ENCODE measurements at places on chromosomes 12 and 14.

GRCh38 chr14:36555998-36556743 lies 26.2 kb downstream of the NKX2-8 start:
- H3K36me3 ChIP-seq = no peaks in the 10 kb centered on the region
- peaks cover 17% of the 10 kb centered on the region for H3K27me3 ChIP-seq

GRCh38 chr12:102009796-102010195 lies 52.0 kb downstream of the WASHC3 start:
- H3K4me1 ChIP-seq = peaks cover 1% of the 10 kb centered on the region
- no peak overlapping the region for H3K27ac ChIP-seq
- no peak overlapping the region for H3K4me3 ChIP-seq
- no peaks in the 10 kb centered on the region for H3K27me3 ChIP-seq

DNA sequence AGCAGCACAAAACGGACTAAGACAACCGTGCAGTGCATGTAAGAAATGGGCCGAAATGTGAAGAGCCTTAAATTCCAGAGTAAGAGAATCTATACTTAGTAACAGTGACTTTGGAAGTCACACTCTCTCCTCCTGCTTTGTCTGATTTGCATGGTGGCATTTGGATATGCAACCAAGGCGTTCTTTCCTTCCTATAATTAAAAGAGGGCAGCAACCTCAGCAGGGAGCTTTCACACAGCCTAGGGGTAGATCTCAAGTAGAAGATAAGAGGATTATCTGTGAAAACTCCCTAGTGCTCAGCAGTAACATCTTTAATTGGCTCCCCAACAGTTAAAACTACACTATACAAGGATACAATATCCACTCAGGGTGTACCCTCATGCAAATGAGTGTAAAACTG lies 16.5 kb downstream of the GMFB start:
- H3K4me3 ChIP-seq = no peak overlapping the region
- DNase-seq = no peak
- H3K27me3 ChIP-seq = no peaks in the 10 kb centered on the region
- no peaks in the 10 kb centered on the region for H3K4me1 ChIP-seq

- H3K27me3 ChIP-seq = no peaks in the 10 kb centered on the region
- DNase-seq = no peak
- peaks cover 25% of the 10 kb centered on the region for H3K4me1 ChIP-seq
- no peak overlapping the region for H3K27ac ChIP-seq
- peaks cover 3% of the 10 kb centered on the region for H3K36me3 ChIP-seq
- H3K4me3 ChIP-seq = no peak overlapping the region
Measured at GRCh38 chr14:75492832-75493591, 29.3 kb upstream of the BATF start.

DNA sequence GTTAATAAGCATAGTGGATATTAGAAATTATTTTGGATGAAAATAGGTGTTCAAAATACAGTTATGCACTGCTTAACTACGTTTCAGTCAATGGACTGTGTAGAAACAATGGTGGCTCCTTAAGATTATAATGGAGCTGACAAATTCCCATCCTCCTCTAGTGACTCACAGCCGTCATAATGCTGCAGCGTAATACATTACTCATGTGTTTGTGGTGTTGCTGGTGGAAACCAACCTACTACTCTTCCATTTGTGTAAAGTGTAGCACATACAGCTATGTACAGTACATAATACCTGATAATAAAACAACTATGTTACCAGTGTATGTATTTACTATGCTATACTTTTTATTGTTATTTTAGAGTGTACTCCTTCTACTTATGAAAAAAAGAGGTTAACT lies 111.2 kb upstream of the TMCC3 start:
- no peak overlapping the region for H3K27ac ChIP-seq
- peaks cover 7% of the 10 kb centered on the region for H3K4me1 ChIP-seq
- peaks cover 5% of the 10 kb centered on the region for H3K27me3 ChIP-seq
- DNase-seq = no peak
- H3K4me3 ChIP-seq = no peak overlapping the region
- H3K36me3 ChIP-seq = peaks cover 8% of the 10 kb centered on the region

- H3K27ac ChIP-seq = no peak overlapping the region
- H3K4me1 ChIP-seq = no peaks in the 10 kb centered on the region
- DNase-seq = no peak
Measured at GRCh38 chr12:86721713-86722397, 465.7 kb upstream of the MGAT4C start.

GRCh38 chr12:117502633-117503032 lies 141.2 kb upstream of the NOS1 start:
- peaks cover 3% of the 10 kb centered on the region for H3K4me1 ChIP-seq
- DNase-seq = no peak
- H3K27ac ChIP-seq = no peak overlapping the region
- no peak overlapping the region for H3K4me3 ChIP-seq
- H3K27me3 ChIP-seq = peaks cover 9% of the 10 kb centered on the region

Measured in effector memory CD8-positive, alpha-beta T cell (primary cell).